ENCODE measurements at places on chromosomes 4 and X.

GRCh38 chr4:75908555-75908954 is 6.3 kb upstream of the PPEF2 start:
- DNase-seq: no peak

DNA sequence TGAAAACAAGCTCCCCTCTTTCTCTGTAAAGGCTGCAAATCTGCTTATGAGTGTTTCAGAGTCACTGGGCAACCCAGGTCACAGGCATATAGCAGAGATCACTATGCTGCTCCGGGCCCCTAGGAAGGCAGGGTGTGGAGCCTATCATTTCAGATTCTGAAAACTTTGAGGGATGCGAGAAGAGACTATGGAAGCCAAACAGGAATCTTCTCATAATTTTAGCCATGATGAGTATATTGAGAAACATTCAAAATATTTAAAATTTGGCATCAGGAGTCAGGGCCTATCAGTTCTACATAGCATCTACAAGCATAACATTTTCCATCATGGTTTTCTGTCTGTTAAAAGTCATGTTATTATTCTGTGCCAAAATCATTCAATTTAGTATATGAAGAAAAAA is 61.7 kb upstream of the ATXN3L start:
- peak; percentile 79 for DNase-seq

DNA sequence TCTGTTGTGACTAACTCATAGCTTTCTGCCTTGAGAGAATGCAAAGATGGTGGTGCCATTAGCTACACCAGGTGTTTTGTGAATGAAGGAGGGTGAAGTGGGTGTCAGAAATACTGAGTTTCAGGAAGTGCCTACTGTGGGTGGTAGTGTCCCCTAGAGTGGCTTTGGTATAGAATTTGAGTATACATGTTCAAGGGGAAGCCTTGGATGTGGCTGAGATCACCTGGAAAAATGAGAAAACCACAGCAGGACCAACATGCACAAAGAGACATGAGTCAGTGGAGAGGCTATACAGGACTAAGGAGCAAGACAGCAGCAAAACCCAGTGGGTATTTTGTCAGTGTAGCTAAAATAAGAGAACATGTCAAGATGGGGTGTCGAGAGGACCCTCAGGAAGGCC is 204.3 kb upstream of the TBL1X start:
- DNase-seq: no peak

- peak; percentile 60 for DNase-seq
Observed at GRCh38 chr4:111778543-111778942, 366.7 kb upstream of the FAM241A start.

- DNase-seq: no peak
Observed at GRCh38 chrX:88284844-88285243, 462.2 kb upstream of the CPXCR1 start.

- peak; percentile 95 for DNase-seq
Observed at GRCh38 chr4:177573507-177573906, 131.3 kb upstream of the AGA start.

- no peak for DNase-seq
Observed at GRCh38 chr4:73139991-73140390, 70.5 kb upstream of the COX18 start.

GRCh38 chr4:186624951-186625350 is 69.6 kb upstream of the MTNR1A start:
- DNase-seq: peak; percentile 95

- DNase-seq: peak; percentile 3
Observed at GRCh38 chr4:99468889-99469288, 33.7 kb upstream of the ADH7 start.

DNA sequence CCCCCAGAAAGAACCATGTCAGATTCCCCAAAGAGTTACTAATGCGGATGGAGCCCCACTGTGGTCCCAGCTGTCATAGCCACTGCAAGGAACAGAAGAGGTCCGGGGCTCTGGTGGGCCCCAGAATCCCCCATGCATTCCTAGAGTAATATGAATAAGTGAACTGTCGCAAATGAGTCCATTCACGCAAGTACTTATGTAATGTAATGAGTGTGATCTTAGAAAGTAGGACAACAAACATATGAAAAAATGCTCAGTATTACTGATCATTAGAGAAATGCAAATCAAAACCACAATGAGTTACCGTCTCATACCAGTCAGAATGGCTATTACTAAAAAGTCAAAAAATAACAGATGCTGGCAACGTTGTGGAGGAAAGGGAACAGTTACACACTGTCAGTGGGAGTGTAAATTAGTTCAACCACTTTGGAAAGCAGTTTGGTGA is 141.5 kb upstream of the RBPJ start:
- no peak for DNase-seq

DNA sequence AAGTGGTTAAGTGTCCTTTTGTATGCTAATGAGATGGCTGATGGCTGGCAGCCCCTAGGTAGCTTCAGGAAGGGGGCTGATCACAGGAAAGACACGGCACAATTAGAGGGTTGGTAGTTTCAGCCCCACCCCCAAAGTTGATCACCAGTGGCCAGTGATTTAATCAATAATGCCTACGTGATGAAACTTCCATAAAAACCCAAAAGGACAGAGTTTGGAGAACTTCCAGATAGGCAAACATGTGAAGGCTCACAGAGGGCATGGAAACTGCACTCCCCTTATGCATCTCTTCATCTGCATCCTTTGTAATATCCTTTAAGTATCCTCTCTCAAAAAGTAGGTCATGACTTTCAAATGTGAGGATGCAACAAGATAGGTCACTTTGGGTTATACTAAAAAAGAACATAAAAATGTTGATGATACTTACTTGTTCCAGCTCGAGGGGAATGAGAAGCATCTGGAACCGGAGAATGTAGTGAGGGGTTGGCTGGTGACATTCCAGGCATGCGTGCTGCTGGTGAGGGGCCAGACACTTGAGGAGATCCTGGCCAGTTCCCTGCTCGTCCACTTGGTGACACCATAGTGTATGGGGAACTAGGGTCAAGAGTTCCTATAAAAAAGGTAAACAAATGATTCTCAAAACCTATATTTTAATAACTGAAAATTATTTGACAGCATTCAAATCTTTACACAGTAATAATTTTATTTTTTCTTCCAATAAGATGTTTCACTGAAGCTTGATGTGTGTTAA is 16.7 kb upstream of the CXorf38 start:
- peak; percentile 30 for DNase-seq

- no peak for DNase-seq
Observed at GRCh38 chrX:105063743-105064142, 156.8 kb downstream of the TEX13A start.

DNA sequence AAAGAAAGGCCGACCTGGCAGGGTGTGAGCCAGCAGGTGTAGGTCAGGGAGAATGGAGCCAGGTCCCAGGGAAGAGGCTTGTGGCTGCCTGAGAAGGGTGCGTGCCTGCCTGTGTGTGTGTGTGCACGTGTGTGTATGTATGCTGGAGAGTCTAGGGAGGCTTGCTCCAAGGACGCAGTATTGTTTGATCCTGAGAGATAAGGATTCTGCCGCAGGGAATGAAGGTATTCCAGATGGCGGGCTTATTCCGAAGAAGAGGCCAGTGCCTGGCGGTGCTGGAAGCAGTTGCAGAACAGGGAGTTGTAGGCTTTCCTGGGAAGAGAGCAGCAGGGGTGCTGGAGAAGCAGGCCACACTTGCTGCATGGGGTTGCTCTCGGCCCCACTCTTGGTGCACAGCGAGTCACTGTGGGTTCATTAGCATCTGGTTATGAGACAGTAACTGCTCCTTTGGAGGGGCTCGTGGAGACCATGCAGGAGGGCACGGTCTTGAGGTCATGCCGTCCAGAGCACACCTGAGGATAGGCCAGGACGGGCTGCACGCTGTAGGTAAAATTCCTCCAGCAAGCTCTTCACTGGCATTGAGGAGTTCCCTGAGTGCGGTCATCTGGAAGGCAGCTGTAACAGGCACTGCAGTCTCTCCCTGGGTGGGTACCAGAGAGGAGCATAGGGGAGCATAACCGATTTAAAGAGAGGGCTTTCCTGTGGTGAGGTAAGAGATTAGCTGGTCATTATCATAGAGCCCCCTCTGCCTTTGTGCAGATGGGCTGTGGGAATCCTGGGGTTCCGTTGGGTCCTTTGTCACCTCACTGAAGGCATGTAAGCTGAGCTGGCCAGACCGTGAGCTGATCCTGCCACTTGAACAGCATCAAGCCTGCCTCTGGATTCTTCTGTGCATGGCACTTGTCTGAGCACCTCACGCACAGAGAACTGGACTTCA is 29.9 kb upstream of the MSANTD1 start:
- no peak for DNase-seq

GRCh38 chr4:143654571-143654970 is 45.9 kb downstream of the FREM3 start:
- no peak for DNase-seq

DNA sequence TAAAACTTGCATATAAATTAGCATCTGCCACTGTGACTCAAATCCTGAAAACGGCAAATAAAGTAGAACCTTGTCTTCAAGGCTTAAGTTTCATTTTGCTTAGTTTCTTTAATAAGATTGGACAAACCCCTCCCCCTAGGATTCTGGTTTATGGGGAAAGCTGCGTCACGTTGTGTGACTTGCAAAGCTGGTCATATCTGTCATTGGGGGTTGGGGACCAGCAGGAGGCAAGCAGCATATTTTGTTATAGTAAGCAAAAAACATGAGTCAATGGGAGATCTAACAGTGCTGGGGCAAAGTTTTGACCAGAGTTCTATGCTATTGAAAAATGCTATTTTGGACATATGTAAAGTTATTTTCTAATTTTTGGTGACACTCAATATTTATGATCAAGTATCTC is 407.3 kb downstream of the PCDH18 start:
- peak; percentile 86 for DNase-seq

GRCh38 chrX:153505361-153505760 is 10.6 kb downstream of the BGN start:
- no peak for DNase-seq

DNA sequence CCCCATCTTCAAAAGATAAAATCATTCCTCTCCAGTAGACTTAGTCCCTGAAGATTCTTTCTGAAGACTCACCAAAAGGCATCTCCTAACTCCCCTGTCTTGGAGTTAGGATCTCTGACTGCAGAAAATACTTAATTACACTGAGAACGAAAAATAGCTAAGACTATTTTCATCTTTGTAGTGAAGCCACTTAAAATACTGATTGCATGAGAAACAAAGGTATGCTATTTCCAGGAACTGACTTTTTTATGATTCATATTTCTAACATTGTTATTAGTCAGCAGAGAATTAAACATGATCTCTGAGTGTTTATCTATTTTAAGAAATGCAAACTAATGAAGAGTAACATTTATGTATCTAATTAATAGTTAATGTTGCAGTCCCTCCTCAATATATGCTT is 71.8 kb upstream of the NR3C2 start:
- DNase-seq: peak; percentile 23

DNA sequence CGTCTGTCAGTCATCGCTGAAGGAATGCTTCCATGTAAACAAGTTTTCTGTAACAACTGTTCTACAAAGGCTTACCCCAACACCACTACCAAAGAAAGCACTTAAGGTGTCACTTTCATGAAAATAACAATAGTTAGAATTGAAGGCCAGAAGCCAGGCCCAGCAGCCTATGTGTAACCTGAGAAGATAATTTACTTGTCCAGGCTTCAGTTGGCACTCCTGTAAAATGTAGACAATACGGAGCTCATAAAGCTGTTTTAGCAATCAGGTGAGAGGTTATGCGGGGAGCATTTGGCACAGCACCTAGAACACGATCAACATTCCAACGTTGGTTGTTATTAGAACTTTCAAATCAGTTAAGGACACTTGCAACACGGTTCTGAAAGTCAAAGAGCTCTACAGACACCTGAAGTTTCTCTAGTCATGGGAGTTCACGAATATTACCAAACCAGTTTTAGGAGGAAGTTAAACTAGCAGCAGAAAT is 15.7 kb downstream of the ADGRA3 start:
- DNase-seq: no peak

- DNase-seq: no peak
Observed at GRCh38 chr4:87414816-87415215, 7.6 kb upstream of the NUDT9 start.

DNA sequence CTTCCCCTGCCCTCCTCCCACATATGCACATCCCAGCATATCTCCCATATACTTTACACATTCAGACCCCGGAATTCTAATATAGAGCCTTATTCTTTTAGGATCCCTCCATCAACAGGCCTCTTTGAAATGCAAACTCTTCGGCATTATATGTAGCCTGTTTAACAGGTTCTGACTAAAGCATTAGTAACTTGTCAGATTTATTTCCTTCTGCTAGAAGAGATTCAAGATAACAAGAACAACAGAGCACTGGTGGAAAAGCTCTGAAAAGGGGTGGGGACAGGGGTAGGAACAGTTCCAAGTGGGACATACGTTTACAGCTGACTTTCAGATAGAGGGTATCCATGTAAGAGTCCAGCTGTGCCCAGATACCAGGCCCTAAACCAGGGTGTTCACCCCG is 31.7 kb upstream of the PRPS1 start:
- DNase-seq: no peak

DNA sequence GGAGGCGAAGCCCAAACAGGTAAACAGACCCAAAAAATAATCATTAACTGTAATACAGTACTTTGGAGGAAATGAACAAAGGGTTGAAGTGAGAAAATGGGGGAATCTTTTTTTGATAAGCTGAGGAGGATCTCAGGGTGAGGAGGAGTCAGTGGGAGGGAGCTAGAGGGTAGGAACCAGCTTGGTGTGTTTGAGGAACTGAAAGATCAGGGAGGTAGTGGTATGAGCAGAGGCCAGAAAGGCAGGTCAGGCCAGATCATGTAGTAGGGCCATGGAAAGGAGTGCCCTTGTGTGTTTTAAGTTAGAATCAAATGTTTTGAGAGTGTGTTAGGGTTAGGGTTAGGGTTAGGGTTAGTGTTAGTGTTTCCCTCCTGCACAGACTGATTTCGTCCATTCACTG is 48.8 kb downstream of the PPP2R2C start:
- no peak for DNase-seq

DNA sequence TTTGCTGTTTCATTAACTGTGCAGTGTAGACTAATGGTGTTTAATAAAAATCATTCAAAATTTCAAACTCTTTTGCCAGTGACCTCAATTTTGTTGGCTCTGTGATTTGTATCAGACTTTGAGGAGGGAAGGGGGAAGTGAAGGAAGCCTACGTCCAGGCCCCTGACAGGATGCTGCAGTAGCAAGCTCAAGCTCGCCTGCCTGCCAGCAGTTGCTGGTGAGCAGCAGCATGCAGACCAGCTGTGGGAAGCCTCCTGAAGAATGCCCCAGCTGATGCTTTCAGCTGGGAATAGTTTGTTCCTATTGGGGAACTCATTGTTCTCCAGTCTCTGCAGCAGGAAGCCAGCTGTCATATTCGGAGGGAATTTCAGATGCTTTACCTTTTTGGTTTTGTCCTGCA is 495.2 kb downstream of the AFF2 start:
- DNase-seq: no peak

- no peak for DNase-seq
Observed at GRCh38 chr4:15881820-15882219, 56.7 kb downstream of the FGFBP1 start.

GRCh38 chr4:137668885-137669545 is 136.7 kb upstream of the PCDH18 start:
- DNase-seq: peak; percentile 57

Measured in fibroblast of skin of right biceps (primary cell).